Frontal cortex (tissue), 4 donors: ENCODE measurements at places on chromosomes 7 and 10. TPM values are rescaled to one million over a fixed set of nuclear protein-coding genes. Genes with fewer than 3 reads are reported as not detected.

GRCh38 chr7:1672851-1673486, 2.9 kb downstream of the ELFN1 start:
- DNase-seq, result no peak

DNA sequence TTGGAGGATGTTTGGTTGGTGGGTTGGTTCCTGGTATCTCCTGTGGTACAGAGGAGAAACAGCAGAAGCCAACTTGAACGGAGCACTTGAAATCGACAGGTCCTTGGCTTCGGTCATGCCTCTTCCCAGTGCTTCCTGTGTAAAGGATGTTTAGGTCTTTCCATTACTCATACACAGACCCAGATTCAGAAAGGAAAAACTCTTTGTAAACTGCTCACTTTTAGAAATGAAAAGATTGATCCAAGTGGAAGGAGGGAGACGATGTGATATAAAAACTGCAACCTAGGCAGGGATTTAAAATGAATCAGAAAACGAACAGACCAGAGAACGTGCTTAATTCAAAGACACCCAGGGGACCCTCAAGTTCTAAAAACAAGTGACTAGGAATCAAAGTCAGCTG, 338.4 kb downstream of the GALNT17 start:
- no peak for DNase-seq

The DRGX gene
- total RNA-seq, result not detected

The ZNF727 gene
- 2.4 TPM for total RNA-seq

The NPFFR1 gene
- total RNA-seq, result 1.2 TPM

The SEC61A2 gene
- 45.7 TPM for total RNA-seq
